ENCODE measurements at places on chromosomes 13 and 19.
A peak's percentile ranks its signal among the peaks of the same experiment; 100 is the strongest.

DNA sequence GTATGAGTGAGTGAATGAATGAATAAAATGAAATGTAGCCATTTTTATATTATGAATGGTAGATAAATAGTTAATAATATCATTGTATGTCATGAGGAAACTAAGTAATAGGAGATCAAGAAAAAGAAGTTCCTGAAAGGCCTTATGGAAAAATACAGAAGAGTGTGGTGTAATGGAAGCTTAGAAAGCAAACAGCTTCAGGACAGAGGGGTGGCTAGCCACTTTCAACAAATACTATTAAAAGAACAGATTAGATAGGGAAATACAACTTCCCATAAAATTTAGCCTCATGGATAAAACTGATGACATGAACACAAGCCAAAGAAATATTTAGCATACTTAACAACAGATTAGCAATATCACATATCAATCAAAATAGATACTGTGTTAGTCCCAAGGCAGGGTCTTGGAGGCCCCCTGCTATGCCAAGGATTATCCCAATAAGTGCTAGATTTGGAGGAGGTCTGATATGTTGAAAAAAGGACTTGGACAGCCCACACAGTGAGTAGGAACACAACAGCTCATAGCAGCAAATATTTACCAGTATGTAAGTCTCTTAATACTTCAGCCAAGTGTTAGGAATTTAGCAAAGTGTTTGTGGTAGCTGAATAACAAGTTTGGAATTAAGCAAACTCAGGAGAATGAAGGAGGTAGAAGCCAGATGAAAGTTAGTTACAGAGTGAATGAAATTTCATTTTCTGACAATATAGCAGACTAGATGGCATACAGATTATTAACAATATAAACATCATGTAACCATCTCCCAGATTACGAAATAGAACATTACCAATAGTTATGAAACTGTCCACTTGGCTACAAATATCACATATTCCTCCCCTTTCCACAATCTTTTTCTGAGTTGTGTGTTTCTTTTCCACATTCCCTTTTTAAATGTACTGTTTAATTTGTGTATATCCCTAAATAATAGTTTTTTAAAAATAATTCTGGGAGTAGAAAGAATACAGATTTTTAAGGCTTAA lies 1632.0 kb downstream of the PCDH9 start:
- DNase-seq, result peak; percentile 57

GRCh38 chr13:110652764-110653163 lies 37.4 kb downstream of the NAXD start:
- DNase-seq, result no peak

- DNase-seq, result no peak
These were observed 52.2 kb downstream of the MBD3L1 start for GRCh38 chr19:8884416-8884815.

GRCh38 chr19:40763963-40764362 lies 11.4 kb upstream of the MIA start:
- DNase-seq, result no peak

DNA sequence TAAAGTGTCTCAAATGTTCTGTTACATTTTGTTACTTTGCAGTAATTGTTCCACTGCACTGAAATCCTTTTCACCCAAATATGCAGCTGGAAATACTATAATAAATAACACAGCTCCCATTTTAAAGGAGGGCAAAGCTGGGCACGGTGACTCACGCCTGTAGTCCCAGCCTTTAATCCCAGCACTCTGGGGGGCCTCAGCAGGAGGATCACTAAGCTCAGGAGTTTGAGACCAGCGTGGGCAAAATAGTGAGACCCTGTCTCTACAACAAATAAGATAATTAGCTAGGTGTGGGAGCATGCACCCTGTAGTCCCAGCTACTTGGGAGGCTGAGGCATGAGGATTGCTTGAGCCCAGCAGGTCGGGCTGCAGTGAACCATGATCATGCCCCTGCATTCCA lies 7.5 kb upstream of the UBAC2 start:
- no peak for DNase-seq

DNA sequence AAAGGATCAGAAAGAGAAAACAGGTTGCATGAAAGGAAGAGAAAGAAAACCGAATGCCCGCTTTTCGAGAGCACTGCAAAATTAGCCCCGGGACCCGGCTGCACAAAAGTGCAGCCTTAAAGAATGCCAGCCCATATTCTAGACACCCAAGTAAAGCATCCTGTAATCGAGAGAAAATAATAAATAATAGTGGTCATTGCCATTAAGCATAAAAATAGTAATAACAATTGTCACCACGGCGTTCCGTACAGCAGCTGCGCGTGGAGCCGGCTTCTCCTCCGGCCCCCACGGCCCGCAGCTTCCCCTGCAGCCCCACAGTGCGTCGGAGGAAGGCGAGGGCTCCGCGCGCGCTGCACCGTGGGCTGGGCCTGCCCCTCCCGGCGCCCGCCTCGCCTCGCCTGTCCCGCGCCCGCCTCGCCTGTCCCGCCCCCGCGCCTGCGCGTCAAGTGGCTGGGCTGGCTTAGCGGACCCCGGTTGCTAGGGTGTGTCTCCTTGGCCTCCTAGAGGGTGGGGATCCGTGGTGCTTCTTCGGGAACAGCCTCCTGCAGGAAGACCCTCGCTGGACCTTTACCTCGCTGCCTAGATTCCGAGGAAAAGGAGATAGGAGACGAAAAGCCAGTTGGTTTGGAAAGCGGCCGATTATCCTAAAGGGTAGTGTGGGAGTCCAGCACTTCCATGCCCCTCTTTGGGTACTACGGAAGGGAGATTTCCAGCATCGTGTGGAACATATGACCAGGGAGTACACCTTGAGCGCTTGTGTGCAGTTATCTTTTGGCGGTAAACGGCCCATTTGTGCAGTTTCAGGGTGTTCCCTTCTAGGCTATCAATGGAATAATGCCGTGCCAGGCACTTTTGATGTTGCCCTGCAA lies at the start of gene LRRC63:
TSS of gene LRRC63 (plus strand) at position 446 of the 869 bp plus-strand sequence. CDS start 1,107 bp downstream, outside the sequence.
- DNase-seq, result peak; percentile 26

DNA sequence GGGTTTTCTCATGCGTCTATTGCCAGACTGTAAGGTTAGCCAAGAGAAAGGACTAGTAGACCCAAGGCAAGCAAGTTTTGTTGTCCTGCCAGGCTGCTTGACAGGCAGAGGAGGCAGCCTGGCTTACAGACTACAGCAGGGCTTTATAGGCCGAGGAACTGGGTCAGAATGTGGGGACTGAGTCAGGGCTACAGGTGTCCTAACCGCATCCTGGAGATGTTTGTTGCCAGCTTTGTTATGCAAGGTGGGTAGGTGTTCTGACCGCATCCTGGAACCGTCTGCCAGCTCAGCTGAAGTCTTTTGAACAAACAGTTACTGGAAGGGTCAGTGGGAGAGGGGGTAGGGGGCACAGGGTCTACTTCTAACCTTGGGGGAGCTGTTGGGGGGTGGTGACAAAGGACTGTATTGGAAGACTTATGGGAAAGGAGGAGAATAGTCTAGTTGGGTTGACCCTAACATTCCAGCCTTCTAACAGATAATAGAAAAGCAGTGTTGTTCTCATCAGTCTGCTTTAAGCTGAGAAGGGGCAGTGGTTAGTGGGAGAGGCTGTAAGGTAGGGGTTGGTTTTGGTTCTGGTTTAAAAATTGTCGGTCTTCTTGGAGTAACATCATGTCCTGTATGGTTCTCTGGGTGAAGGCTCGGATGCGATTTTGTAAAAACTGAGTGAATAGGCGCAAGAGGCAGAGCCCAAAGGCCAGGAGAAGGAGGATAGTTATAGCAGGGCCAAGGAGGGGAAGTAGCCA lies 913.8 kb upstream of the SLITRK5 start:
- no peak for DNase-seq

DNA sequence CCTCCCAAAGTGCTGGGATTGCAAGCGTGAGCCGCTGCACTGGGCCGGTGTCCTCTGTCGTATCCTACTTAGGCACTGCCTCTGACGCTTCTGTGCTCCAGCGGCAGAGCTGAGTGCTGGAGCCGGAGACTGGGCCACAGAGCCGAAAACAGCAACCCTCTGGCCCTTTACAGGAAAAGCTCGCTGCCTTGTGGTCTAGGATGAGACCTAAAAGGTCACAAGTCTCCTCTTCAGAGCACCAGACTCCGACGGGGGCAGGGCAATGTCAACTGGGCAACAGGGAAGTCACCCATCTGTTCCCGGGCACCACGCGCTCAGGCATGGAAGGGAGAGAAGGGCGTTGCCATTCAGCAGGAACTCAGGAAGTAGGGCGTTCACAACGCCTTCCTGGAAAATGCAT lies 91.7 kb downstream of the GADD45B start:
- DNase-seq, result no peak

- DNase-seq, result no peak
These were observed 88.6 kb downstream of the DPF1 start for GRCh38 chr19:38135150-38135998.

DNA sequence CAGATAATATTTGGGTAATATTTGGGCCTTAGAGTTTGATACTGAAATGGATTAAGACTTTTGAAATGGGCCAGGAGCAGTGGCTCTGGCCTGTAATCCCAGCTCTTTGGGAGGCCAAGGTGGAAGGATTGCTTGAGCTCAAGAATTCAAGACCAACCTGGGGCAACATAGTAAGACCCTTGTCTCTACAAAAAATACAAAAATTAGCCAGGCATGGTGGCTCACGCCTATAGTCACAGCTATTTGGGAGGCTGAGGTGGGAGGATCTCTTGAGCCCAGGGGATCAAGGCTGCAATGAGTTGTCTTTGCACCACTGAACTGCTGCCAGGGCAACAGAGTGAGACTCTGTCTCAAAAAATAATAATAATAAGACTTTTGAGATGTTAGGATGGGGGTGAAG lies 926 bp upstream of the ZNF836 start:
- DNase-seq, result no peak

GRCh38 chr13:65926750-65927171 lies 1303.4 kb downstream of the PCDH9 start:
- no peak for DNase-seq

- peak; percentile 27 for DNase-seq
These were observed 6.7 kb upstream of the ZNF761 start for GRCh38 chr19:53424968-53425597.

DNA sequence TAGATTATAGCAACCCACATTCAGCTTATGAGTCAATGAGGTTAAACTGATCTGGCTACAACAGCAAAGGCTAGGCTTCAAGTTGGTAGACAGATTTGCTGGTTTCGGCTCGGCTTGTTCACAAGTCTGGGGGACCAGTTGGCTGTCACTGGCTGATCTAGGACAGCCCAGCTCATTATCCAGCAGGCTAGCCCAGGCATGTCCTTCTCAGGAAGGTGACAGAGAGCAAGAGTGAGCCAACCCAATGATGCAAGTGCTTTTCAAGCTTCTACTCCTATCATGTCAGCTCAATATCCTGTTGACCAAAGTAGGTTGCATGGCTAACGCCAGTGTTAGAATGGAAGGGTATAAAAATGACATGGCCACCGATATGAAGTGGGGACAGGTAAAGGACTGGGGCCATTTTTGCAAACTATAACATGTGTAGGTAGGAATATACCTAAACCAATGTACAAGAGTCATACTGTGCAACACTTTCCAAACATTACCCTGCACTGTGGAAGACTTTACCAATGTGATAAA lies 220.9 kb upstream of the SOX21 start:
- no peak for DNase-seq

DNA sequence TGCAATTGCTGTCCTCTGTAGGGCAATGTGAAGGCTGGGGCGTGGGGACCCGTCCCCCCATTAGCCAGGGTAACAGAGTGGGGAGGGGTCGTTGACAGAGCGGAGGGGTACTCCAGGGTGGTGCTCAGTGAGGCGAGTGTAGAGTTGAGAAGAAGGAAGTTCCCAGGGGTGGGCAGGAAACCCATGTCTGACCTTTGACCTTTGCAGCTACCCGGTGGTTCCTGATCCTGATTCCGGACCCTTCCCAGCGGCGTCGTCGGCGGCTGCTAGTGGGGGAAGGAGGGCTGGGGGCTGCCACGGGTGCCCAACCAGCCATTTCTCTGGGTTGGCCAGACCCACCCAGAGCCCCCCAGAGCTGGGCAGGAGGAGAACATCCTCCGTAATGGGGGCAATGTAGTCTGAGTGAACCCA lies 2.1 kb upstream of the PLVAP start:
- no peak for DNase-seq

DNA sequence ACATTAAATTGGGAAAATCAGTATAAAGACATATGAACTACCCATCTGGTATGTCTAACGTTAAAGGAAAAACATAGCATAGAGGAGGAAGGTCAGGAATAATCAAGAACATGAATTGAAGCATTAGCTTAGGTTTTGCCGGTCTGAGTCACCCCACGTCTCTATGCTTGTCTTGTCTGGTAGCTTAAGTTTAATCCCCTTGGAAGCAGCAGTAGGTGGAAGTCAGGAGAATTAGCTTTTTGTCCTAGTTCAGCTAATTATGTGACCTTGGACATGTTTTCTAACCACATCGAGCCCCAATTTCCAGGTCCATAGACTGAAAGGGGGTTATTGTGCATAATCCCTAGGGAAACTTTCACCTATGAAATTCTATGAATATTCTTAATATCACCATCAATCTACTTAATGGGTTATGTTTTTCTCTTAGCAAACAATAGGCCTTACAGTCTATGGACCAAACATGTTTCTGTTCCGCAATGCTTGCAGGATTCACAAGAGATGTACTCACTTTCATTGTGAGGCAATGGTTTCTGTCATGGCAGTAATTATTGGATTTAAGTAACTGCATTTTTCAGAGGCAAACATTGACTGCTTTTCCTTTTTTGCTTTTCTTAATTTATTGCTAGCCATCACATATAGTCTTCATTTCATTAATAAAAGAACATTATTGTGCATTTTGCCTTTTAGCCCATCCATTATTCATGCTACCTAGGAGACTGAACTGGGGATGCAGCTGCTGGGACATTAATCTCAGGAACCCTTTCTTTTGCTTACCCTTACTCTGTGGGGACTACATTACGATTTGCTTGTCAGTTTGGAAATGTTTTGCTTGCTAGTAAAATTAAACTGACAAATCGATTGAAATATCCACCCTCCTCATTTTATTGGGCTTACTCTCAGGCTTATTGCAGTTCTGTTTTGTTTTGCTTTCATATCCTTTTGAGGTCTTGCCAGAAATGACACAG lies 304.8 kb upstream of the MAB21L1 start:
- DNase-seq, result no peak

DNA sequence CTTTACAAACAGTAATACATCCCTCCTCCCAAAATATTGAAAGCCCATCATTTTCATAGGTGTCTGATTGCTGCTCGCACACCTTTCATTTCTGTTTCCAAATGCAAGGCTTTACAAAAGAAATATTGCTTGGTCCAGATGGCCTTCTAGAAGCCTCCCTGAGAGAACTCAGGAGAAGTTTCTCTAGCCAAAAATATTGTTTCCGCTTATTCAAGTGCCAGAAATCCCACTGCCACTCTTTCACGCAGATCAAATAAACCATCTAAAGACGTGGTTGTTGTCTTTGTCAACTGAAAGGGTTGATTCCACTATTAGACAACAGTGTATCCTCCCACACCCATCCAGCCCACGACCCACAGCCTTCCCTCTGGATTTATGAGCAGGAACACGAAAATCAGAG lies 96.2 kb downstream of the ZIC5 start:
- no peak for DNase-seq

- no peak for DNase-seq
These were observed 1.7 kb upstream of the DBP start for GRCh38 chr19:48638831-48639381.

GRCh38 chr13:80259159-80259558 lies 81.8 kb downstream of the SPRY2 start:
- no peak for DNase-seq

All from fibroblast of the conjunctiva (primary cell).